ENCODE measurements at places on chromosomes 4 and X. TPM values are rescaled to one million over a fixed set of nuclear protein-coding genes. Genes with fewer than 3 reads are reported as not detected.

Gene ATP5ME
- 466 TPM for polyA plus RNA-seq

- no peak for DNase-seq
- no peak overlapping the region for H3K27ac ChIP-seq
- H3K36me3 ChIP-seq, result no peaks in the 10 kb centered on the region
- H3K4me3 ChIP-seq, result no peak overlapping the region
Measured at GRCh38 chr4:17997129-17997528, 24.4 kb downstream of the LCORL start.

- peaks cover 1% of the 10 kb centered on the region for H3K27me3 ChIP-seq
- H3K4me3 ChIP-seq, result no peak overlapping the region
- H3K36me3 ChIP-seq, result no peaks in the 10 kb centered on the region
- DNase-seq, result no peak
Measured at GRCh38 chrX:97322401-97322800, 438.7 kb downstream of the RPA4 start.

DNA sequence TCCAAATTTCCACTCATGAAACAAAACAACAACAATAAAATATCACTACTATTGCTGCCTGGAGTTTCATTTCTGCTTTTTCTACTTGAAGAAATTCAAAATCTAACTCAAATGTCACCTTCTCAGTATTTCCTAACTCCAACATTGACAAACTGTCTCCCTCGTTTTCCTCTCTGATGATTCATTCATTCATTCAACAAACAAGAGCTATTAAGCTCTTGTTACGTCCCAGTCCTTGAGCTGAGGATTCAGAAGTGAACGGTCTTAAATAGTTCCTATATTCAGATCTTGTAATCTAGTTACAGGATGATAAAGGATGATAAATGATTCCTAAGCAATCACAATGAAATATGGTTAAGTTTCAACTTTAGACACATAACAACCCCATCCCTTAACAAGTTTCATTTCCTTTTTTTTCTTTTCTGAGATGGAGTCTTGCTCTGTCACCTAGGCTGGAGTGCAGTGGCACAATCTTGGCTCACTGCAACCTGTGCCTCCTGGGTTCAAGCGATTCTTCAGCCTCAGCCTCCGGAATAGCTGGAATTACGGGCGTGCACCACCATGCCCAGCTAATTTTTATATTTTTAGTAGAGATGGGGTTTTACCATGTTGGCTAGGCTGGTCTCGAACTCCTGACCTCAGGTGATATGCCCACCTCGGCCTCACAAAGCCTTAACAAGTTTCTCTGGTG is 1.7 kb downstream of the SLC9B2 start:
- peak overlapping the region; percentile 98 for H3K27ac ChIP-seq
- no peak for DNase-seq
- peak overlapping the region; percentile 96 for H3K4me3 ChIP-seq
- H3K4me1 ChIP-seq, result peaks cover 31% of the 10 kb centered on the region

All from immature natural killer cell (primary cell).